ENCODE measurements at places on chromosomes 7 and 10. TPM values are rescaled to one million over a fixed set of nuclear protein-coding genes. Genes with fewer than 3 reads are reported as not detected.

- DNase-seq: no peak
Measured at GRCh38 chr10:48450741-48451466, 144.4 kb downstream of the MAPK8 start.

- no peak for DNase-seq
Measured at GRCh38 chr7:112603673-112604072, 122.9 kb downstream of the LSMEM1 start.

Gene CYP26C1
- total RNA-seq: 0.05 TPM

GRCh38 chr7:46352004-46352954 is 431.2 kb upstream of the IGFBP3 start:
- DNase-seq: no peak

DNA sequence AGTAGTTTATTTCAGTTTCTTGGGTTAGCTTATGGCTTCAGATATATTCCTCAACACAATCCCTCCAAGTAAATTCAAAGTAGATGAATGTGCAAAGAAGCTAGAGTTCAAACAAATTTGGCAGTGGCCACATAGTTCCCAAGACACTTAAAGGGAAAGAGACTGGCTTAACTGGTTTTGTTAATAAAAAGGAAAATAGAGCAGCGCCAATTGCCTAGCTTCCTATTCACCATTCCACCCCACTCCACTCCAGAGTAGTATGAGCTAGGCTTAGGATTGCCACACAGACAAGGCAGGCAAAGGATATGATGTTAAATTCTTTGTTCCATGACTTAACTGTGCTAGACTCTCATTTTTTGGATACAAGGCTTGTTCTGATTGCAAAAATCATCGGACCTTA is 2.0 kb downstream of the XRCC2 start:
- no peak for DNase-seq

Gene SLC26A3
- not detected for total RNA-seq

- no peak for DNase-seq
Measured at GRCh38 chr7:21526007-21526406, 16.8 kb upstream of the DNAH11 start.

GRCh38 chr7:49111706-49112105 is 187.4 kb downstream of the CDC14C start:
- no peak for DNase-seq

DNA sequence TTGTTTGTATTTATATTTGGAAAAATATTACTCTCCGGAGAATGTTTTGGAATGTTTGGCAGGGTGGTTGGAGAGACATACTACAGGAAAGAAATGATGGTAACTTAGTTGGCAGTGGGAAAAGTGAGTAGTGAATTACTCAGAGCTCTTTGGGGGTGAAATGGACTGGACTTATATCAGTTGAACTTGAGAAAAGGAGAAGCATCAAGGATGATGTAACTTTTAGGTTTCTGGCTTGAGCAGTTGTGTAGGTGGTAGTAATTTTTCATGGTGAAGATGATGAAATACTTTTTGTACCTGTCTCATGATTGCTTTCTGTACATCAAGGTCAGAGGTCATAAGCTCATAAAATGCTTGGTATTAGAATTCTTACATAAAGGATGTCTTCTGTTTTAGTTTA is 617.2 kb downstream of the AUTS2 start:
- DNase-seq: no peak

- DNase-seq: no peak
Measured at GRCh38 chr10:30542895-30543288, 86.7 kb downstream of the LYZL2 start.

DNA sequence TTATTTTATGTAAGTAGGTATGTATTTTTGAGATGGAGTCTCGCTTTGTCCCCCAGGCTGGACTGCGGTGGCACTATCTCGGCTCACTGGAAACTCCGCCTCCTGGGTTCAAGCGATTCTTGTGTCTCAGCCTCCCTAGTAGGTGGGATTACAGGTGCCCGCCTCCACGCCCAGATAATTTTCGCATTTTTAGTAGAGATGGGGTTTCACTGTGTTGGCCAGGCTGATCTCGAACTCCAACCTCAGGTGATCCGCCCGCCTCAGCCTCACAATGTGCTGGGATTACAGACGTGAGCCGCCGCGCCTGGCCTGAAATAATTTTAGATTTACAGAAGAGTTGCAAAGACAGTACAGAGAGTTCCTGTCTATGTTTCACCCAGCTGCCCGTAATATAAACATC is 37.5 kb downstream of the PFKFB3 start:
- DNase-seq: no peak

Gene MSS51
- 1.8 TPM for total RNA-seq

DNA sequence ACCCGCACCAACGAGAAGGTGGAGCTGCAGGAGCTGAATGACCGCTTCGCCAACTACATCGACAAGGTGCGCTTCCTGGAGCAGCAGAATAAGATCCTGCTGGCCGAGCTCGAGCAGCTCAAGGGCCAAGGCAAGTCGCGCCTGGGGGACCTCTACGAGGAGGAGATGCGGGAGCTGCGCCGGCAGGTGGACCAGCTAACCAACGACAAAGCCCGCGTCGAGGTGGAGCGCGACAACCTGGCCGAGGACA is 1.6 kb downstream of the VIM start:
- no peak for DNase-seq

DNA sequence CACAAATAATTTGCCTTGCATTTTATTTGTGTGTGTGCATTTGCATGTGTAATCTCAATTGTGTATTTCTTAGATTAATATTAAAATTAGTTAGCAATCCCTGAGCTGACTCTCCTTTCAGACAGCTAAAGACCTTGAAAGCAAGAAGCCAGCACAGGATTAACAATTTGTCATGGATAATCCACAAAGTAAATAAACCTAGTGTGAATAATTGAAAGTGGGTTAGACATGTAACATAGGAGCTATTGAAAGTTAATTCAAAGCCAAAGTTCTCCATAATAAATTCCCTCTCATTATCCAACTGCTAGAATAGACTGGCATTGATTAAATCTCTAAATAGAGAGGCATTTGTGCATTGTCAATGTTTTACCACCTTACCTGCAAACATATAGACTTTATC is 326.1 kb downstream of the PLXDC2 start:
- no peak for DNase-seq

Gene SLC13A4
- not detected for total RNA-seq

- no peak for DNase-seq
Measured at GRCh38 chr10:5390607-5391205, 13.9 kb downstream of the TUBAL3 start.

DNA sequence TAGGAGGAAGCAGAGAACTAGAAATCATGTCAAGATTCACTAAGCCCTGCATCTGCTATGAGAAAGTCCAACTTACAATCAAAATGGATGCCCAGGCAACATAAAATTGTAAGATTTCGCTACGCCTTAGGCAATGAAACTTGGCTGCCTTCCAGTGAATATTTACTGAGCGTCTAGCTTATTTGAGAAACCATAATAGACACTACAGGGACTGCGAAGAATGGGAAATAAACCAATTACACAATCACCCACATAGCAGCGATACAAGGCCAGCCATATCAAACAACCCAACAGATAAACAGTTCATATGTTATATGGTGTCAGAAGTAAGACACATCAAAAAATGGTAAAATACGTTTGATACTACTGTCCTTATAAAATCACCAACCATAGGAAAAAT is 545.0 kb upstream of the C7orf33 start:
- DNase-seq: no peak

- no peak for DNase-seq
Measured at GRCh38 chr7:151924508-151924907, 31.7 kb upstream of the GALNTL5 start.

DNA sequence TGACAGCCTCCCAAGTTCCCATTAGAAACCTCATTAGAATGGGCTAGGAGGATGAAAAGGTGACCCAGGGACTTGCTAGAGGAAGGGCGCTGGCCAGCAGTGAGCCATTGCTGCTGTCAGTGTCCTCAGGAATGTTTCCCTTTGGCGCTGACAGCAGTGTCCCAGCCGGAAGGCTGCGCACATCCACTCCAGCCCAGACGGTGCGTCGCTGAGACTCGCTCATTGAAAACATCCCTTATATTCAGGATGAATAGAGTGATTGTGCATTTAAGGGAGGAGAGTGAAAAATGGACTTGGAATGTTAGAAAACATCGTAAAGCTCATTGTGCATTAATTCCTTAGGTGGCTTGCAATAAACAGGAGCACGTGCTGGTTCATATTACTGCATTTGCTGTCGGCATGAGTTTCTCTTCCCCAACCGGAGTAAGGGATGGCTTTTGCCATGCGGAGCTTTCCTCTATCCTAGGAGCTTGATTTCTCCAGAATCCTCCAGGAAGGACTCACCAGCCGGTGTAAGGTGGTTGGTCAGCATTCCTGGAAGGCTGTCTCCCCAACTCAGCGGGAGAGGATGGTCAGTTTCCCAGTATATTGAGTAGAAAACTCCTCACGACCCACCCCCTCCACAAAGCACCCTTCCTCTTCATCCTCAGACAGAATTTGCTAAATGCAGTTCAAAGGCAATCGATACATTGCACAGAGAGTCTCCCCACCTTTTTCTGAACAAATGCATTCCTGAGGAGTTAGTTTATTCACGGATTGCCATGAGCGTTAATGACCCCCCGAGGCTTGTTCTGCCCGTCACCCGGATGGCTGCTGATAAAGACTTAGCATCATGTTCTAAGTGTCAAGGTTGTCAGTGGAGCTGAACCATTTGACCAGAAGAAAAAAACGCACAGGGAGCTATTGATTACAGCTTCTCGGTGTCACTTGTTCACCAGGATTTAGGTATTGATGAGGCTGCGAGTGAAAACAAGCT is 201.8 kb downstream of the EBF3 start:
- peak; percentile 38 for DNase-seq

DNA sequence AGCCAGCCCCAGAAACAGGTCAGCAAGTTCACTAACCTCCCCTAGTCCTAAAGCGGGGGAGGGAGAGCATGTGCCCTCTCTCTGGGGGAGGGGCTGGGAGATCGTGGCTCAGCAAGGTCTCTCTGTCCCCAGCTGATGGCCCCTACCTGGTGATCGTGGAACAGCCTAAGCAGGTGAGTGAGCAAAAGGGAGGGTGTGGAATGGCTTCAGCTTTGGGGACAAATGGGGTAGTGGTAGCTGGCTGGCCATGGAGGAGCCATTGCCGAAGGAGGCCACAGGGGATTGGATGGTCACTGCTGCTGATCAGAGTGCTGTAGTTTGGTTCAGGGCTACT is 779 bp downstream of the NFKB2 start:
- peak; percentile 26 for DNase-seq

GRCh38 chr10:124019886-124020797 is 73.3 kb downstream of the CHST15 start:
- DNase-seq: peak; percentile 25

Gene CRHR2
- total RNA-seq: 0.24 TPM

Gene CPXM2
- 2.6 TPM for total RNA-seq

DNA sequence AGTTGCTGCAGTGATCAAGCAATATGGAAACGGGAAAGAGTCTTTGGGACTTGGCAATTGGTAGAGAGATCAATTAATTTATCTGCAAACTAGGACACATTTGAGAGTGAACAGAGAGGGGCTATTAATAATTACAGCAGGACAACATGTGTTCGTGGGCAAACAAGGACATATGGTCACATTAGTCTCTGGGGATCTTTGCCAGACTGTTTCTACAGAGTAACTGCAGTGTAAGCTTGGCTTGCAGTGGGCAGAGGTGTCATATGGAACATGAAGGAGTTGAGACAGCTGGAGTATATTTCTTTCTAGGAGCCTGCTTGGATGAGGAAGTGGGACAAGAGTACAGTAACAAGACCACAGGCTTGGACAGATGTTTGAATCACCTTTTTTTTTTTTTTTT is 232.1 kb upstream of the LYZL1 start:
- no peak for DNase-seq

DNA sequence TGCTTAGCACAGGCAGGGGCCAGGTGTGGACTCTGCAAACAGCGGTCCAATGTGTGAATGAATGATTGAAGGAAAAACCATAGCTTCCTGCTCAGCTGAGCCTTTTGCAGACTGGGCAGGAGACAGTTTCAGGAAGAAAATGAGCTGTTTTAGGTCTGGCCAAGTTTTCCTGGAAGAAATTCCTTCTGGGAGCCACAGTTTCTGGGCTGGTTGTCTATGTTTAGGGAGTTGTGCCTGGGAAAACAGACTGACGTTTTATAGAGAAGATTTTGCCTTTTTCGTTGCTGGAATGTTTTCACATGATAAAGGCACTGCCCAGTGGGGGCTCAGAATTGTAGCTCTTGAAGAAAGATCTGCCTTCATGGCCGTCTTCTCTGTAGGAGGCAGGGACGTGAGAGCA is 255.1 kb downstream of the CCSER2 start:
- DNase-seq: no peak

GRCh38 chr7:90824386-90825307 is 228.5 kb downstream of the CDK14 start:
- DNase-seq: no peak

Gene INHBA
- total RNA-seq: 1.9 TPM

- DNase-seq: no peak
Measured at GRCh38 chr10:95438781-95439180, 122.4 kb downstream of the SORBS1 start.

DNA sequence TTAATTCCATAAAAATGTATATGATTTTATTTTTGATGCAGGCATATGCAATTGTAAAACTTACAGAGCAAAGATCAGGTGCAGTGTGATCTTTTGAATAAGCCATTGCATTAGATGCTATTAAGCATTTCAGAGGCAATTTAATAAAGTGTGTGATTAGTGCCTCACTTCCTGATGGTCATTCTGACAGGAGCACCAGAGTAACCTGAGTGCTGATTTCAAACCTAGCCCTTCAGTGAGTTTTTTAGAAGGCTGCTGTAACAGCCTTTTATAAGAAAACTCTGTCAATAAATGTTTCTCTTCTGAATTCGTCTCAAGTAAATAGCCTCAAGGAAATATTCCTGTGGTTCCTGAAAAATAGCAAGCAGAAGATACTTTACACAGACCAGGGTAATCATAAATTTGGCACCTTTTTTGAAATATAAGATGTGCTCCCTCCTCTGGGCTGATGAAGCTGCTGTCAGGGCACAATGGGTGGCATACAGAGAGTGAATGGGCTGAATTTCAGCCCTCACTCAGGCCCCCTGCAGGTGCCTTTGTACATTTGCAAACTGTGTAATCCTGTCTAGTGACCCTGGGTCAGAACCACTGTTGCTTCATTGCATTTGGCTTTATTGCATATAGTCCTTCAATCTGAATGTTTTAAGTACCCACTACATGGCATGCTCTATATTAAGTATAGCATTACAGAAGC is 193.7 kb upstream of the CSTF2T start:
- no peak for DNase-seq

DNA sequence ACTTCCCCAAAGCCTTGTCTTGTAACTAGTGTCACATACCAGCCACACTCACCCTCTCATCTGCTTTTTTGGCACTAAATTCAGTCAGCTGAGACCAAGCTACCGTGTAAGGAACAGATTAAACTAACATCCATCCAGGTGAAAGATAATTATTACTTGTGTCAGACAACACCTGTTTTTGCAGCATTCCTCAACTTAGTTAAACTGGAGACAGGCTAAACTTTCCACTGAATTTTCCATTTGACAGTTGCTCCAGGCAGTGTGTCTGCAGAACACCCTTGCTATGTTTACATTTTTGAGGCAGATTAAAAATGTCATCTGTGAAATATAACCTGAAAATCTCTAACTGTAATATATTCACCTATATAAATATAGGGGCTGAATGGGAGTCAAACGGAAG is 73.6 kb downstream of the CYP26A1 start:
- no peak for DNase-seq

GRCh38 chr7:155843426-155844018 is 31.3 kb upstream of the SHH start:
- DNase-seq: no peak

All from Right ventricle myocardium superior (tissue), 1 donor.